ENCODE measurements at places on chromosomes 7 and 10. TPM values are rescaled to one million over a fixed set of nuclear protein-coding genes. Genes with fewer than 3 reads are reported as not detected.

GRCh38 chr7:87866089-87866488, 10.1 kb downstream of the SLC25A40 start:
- no peak overlapping the region for H3K27ac ChIP-seq
- H3K27me3 ChIP-seq = no peaks in the 10 kb centered on the region
- H3K4me3 ChIP-seq = no peak overlapping the region
- DNase-seq = no peak
- no peaks in the 10 kb centered on the region for H3K4me1 ChIP-seq
- peaks cover 15% of the 10 kb centered on the region for H3K36me3 ChIP-seq

The RTKN2 gene
- not detected for total RNA-seq

The ANKRD30A gene
- total RNA-seq = not detected

DNA sequence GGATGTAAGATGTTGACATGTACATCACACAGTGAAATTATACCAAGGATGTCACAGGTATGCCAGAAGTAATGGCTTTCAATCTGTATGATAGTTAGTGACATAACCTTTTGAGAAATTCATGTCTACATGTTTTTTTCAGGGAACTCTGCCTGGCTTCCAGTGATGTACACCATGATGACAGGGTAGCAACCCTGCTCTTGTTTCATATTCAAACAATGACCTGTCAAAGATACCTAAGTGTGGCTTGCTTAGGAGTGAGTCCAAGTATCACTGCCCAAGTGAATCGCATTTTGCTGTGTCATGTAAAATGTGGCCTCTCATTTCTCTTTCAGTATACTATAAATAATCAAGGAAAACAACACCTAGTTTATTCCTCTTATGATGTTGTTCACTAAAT, 205.8 kb upstream of the DKK1 start:
- no peak overlapping the region for H3K27ac ChIP-seq
- no peak for DNase-seq
- no peaks in the 10 kb centered on the region for H3K4me1 ChIP-seq
- no peaks in the 10 kb centered on the region for H3K27me3 ChIP-seq
- no peaks in the 10 kb centered on the region for H3K36me3 ChIP-seq

DNA sequence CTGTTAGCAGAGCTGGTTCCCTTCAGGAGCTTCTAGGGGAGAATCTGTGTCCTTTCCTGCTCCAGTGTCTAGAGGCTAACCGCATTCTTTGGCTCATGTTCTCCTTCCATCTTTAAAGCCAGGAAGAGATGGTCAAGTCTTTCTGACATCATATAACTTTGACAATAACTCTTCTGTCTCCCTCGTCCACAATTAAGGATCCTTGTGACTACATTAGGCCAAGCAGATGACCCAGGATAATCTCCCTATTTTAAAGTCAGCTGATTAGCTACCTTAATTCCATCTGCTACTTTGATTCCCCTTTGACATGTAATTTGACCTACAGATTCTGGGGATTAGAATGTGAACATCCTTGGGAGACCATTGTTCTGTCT, 28.1 kb upstream of the SLC26A4 start:
- no peak overlapping the region for H3K27ac ChIP-seq
- H3K4me1 ChIP-seq = no peaks in the 10 kb centered on the region
- H3K27me3 ChIP-seq = no peaks in the 10 kb centered on the region
- DNase-seq = no peak

GRCh38 chr10:74047871-74048270, 50.0 kb downstream of the VCL start:
- peaks cover 29% of the 10 kb centered on the region for H3K36me3 ChIP-seq
- no peak for DNase-seq
- H3K27me3 ChIP-seq = no peaks in the 10 kb centered on the region

The NME8 gene
- total RNA-seq = not detected

The FAM25C gene
- total RNA-seq = not detected

The SRRM3 gene
- total RNA-seq = 11.2 TPM

The CLDN3 gene
- total RNA-seq = not detected

DNA sequence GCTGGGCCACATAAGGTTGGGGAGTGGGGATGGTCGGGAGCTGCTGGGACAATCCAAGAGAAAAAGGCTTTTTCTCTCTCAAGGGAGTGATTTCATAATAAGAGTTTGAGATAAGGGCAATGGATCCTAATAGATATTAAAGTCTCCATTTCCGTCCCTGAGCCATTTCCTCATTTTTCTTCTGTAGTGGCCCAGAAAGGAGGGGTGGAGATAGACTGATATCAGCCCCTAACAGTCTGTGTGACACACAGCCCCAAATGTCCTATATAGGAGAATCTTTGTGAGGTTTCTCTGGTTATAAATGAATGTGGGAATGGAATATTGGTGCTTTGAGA, 35.2 kb downstream of the PRSS2 start:
- no peaks in the 10 kb centered on the region for H3K36me3 ChIP-seq
- peaks cover 58% of the 10 kb centered on the region for H3K27me3 ChIP-seq
- H3K27ac ChIP-seq = no peak overlapping the region
- no peak overlapping the region for H3K4me3 ChIP-seq
- no peak for DNase-seq

GRCh38 chr7:76430211-76430610, 5.5 kb downstream of the ZP3 start:
- H3K27ac ChIP-seq = no peak overlapping the region
- H3K36me3 ChIP-seq = no peaks in the 10 kb centered on the region
- no peak for DNase-seq
- no peak overlapping the region for H3K4me3 ChIP-seq

The PNLIPRP2 gene
- total RNA-seq = not detected

DNA sequence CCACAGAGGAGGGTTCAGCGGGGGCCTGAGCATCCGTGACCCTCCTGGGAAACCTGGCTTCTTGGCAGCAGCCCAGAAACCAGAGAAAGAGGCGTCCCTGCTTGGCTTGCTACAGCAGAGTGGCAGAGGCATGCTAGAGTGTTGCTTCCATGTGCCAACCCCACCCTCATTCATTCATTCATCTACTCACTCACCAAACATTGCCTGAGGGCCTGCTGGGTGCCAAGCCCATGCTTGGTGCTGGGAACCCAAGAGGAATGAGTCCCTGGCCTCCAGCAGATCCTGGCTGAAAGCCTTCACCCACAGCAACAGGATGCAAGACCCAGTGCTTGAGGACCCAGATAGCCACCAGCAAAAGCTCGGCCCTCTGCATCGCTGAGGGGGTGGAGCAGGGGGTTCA, 129.0 kb downstream of the CDH23 start:
- H3K27me3 ChIP-seq = no peaks in the 10 kb centered on the region
- no peak for DNase-seq
- no peak overlapping the region for H3K4me3 ChIP-seq
- no peak overlapping the region for H3K27ac ChIP-seq

DNA sequence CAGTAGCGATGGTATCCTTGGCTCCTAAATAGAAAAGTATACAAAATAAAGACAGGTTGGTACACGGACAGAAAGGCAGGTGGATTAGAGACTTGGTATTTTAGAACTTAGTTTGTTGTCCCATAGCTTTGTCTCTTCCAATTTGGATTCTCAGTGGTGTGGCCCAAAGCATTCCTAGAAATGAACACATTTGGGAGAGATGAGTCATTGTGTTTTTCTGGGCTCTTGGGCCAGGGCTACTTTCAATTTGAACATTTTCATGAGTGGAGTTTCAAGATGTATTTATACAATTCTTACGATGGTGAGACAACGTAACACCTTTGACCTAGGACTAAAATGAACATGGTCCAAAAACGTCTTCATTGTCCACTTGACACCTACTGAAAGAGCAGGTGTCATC, 225.1 kb upstream of the YAE1 start:
- DNase-seq = no peak
- no peaks in the 10 kb centered on the region for H3K4me1 ChIP-seq
- no peak overlapping the region for H3K4me3 ChIP-seq

GRCh38 chr7:47696152-47696710, 114.3 kb upstream of the TNS3 start:
- H3K4me1 ChIP-seq = peaks cover 4% of the 10 kb centered on the region
- H3K36me3 ChIP-seq = no peaks in the 10 kb centered on the region
- H3K4me3 ChIP-seq = no peak overlapping the region

GRCh38 chr10:70053841-70054288, 1.2 kb downstream of the MACROH2A2 start:
- peak overlapping the region; percentile 78 for H3K4me3 ChIP-seq
- peak overlapping the region; percentile 72 for H3K27ac ChIP-seq
- peaks cover 17% of the 10 kb centered on the region for H3K27me3 ChIP-seq
- H3K4me1 ChIP-seq = peaks cover 14% of the 10 kb centered on the region
- DNase-seq = peak; percentile 22
- H3K36me3 ChIP-seq = no peaks in the 10 kb centered on the region

- no peak overlapping the region for H3K4me3 ChIP-seq
- H3K36me3 ChIP-seq = peaks cover 2% of the 10 kb centered on the region
- no peak overlapping the region for H3K27ac ChIP-seq
- no peaks in the 10 kb centered on the region for H3K27me3 ChIP-seq
- H3K4me1 ChIP-seq = peaks cover 16% of the 10 kb centered on the region
Observed at GRCh38 chr10:97721871-97722780, 8.6 kb downstream of the MARVELD1 start.

The CDHR1 gene
- total RNA-seq = 1.3 TPM

DNA sequence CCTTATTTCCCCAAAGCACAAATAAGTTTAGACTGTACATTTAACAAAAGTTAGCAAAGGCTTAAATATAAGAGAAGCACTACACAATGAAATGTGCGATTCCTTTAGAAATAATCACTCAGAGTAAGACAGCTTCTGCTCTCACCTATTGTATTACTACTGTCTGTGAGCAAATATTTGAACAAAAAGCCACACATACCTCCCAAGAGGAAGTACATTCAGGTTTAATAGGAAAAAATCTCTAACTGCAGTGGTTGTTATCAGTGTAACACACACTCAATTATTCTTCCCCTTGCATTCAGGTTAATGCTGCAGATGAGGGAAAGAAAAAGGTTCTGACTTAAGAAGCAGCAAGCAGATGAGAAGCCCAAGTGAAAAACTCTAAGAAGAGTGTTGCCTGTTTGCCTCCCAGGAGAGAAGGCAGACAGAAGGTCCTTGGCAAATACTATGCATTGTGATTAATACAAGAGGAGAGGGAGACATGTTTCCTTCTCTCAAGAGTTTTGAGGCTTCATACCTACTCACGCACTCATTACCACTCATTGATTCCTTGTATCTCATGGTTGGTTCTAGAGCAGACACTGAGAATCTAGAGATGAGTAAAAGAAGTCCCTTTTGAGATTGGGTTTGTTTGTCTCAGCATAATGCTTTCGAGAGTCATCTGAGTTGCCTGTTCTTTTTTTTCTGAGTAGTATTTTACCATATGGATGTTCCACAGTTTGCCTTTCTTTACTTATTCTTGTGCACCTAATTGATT, 13.6 kb downstream of the GIMAP4 start:
- H3K27ac ChIP-seq = no peak overlapping the region
- peaks cover 15% of the 10 kb centered on the region for H3K4me1 ChIP-seq
- DNase-seq = no peak
- no peaks in the 10 kb centered on the region for H3K36me3 ChIP-seq
- H3K27me3 ChIP-seq = no peaks in the 10 kb centered on the region
- no peak overlapping the region for H3K4me3 ChIP-seq

Data from heart right ventricle (tissue), 16 donors.